ENCODE measurements at places on chromosomes 2 and 18.

- peak; percentile 38 for DNase-seq
Measured at GRCh38 chr2:134692499-134692898, 26.3 kb downstream of the TMEM163 start.

DNA sequence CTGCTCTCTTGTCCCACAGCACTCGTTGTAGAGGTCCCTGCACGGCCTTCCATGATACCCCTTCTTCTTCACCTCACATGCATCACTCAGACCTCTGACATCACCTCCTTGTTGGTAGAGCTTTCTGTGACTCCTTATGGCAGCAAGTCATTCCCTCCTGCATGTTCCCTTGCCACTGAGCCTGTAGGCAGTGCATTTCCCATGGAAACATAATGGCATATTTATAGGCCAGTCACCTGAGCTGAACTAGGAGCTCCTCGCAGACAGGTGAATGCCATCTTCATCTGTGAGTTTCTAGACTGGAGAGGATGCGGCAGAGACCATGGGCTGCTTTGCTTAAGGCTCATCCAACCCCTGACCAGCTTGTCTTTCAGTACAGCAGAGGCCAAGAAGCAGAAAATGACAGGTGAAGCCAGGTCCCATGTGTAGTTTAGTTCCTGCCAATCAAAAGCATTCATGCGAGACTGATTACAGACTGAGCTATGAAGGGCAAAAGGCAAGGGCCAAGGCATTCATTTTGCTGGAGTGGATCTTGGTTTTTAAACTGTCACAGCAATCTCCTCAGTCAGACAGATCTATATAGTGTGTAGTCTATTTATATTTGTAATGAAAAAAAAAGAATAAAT, 59.4 kb upstream of the NEDD4L start:
- no peak for DNase-seq

- no peak for DNase-seq
Measured at GRCh38 chr2:20758997-20759396, 63.9 kb downstream of the LDAH start.

GRCh38 chr2:224366267-224366844, 35.6 kb downstream of the FAM124B start:
- DNase-seq, result no peak

DNA sequence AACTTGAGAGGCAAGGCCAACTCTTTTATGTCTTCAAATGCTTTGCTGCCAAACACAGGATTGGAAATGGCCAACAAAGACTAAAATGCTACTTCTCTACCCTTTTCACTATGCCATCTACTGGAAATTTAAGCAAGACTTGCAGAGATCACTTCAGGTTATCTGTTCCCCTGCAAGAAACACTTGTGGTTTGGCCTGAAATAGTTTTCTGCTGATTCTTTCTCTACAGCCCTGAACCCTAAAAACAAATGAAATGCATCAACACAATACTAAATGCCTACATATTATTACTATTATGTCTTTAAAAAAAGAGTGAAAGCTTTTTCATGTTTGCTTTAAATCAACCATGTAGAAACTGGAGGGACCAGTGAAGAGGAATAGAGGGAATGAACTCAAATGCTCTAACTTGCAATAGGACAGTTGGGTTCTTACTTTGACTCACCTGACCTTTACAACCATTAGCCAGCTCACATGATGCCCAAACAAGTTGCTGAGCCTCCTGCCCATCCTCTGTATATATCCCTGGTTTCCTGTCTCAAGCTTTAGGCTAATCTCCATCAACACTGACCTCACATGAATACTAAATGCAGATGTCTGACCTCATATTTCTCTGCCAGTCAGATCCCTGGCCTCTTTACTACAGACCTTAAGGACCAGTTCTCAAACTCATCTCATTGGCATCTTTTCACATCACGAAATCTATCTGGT, 17.5 kb upstream of the ADAM17 start:
- no peak for DNase-seq

- no peak for DNase-seq
Measured at GRCh38 chr2:29519338-29519925, 402.0 kb downstream of the ALK start.

GRCh38 chr18:77181950-77182707, 49.5 kb upstream of the MBP start:
- no peak for DNase-seq

DNA sequence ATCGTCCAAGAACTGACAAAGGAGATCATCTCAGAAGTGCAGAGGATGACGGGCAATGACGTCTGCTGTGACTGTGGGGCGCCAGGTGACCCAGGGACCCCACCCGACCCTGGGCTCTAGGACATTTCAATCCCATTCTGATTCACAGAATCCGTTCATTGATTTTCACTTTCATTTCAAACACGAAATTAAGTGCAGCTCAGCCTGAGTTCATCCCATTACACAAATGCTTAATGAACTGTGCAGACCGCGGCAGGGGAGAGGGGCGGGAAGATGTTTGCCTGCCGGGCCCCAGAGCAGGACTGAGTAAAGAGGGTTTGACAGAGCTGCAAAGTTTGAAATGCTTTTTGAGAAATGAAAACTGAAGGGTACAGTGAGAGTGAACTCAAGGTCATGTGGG, 67.1 kb downstream of the ITGB1BP1 start:
- no peak for DNase-seq

DNA sequence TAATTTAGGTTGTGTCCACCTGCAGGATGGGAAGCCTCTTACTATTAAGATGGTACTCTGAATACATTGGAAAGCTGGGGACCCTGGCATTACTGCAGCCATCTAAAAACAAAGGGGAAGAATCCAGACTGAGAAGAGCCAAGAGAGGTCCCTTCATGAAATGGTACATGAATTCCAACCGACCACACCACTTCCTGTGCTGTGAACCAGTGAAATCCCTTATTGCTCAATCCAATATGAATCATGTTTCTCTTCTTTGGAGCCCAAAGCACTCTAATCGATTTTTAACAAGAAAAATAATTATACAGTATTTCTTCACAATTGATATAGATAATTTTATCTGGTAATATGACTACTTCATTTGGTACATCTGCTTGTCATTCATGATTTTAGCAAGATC, 479.7 kb upstream of the RAB6C start:
- DNase-seq, result no peak

- no peak for DNase-seq
Measured at GRCh38 chr2:240306185-240306584, 129.3 kb upstream of the GPC1 start.

- no peak for DNase-seq
Measured at GRCh38 chr2:240915526-240916341, 9.6 kb downstream of the CROCC2 start.

DNA sequence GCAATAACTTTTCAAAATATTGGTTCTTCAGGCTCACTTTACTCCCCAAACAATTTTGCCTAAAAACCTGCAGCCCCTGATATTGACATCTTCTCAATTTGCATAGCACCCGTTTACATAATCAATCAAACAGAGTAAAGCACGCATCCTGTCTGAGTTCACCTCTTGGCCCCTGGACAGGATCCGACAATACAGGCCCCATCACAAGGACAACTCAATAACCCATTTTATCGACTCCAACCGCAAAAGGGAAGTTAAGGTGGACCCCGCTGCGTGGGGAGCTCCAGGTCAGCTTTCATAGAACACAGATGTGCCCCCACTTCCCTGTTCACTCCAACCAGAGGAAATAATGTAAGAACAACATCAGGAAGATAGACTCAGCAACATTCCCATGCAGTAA, 44.7 kb downstream of the TTC32 start:
- DNase-seq, result no peak

DNA sequence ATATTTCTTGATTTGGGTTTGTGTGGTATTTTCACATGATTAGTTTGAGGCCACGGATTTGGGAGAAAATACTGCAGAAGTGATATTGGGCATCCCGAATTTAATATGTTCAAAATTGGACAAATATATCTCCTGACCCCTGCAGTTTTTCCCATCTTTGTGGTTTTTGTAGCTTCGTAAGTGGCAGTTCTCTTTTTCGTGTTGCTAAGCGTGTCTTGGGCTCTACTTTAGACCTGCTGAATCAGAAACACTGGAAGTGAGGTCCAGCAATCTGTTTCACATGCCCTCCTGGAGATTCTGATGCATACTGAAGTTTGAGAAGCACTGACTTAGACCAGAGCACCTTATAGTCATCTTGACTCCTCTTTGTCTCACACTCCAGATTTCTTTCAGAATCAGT, 98.3 kb downstream of the EPB41L5 start:
- DNase-seq, result no peak

- no peak for DNase-seq
Measured at GRCh38 chr2:40204268-40204667, 247.6 kb downstream of the SLC8A1 start.

DNA sequence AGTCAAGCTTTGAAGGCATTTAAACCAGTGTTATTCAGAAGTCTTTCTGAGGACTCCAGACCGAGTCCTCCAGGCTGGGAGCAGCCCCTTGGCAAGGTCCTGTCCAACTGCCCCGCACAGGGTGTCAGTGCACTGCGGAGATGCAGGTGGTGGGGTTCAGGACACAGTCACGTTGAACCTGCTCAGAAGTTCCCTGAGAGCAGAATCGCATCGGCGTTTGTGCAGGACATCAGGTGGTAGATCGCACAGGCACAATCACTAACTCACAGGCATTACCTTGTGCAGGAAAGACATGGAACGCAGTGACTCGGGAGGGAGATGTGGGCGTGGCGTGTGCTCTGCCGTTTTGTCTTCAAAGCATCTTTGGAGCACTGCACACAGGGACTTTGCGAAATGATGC, 10.4 kb downstream of the COPS9 start:
- no peak for DNase-seq

- DNase-seq, result no peak
Measured at GRCh38 chr18:44356566-44357157, 324.0 kb upstream of the SETBP1 start.

DNA sequence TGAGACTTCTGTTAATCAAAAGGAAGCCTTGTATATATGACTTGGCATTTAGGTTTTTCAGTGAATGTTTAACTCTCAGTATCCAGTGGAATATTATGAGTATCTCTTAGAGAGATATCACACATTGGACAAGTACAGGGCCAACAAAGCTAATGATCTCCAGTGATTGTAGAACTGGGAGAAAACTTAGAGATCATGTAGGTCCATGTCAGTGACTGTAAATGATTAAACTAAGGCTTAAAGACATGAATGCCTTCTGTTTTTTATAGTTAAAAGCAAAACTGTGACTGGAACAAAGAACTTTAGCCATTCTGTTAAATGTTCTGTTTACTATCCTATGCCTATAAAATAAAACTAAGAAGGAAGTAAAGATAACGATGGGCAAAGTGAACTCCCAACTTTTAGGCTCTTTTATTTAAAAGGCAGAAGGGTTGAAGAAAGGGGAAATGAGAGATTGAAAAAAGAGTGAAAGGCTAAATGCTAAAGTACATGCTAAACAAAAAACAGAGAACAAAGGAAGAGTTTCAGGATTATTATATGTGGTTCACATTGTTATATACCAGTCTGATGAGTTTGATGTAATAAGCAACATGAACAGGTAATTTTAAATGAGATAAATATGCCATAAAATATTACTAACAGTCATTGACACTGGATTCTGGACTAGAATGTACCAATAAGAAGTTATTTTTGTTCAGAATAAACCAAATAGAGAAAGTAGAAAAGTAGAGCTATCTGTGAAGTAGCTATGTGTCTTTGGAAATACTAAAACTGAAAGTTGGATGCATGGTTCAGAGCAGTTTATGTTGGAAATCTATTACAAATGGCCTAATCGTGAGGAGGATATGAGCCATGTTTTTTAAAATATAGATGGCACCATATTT, 37.1 kb upstream of the TNFRSF11A start:
- DNase-seq, result no peak

GRCh38 chr18:57095884-57096283, 51.0 kb upstream of the BOD1L2 start:
- no peak for DNase-seq

All from GM13976 (cell line).